ENCODE measurements at places on chromosomes 1 and 21. TPM values are rescaled to one million over a fixed set of nuclear protein-coding genes. Genes with fewer than 3 reads are reported as not detected.
A peak's percentile ranks its signal among the peaks of the same experiment; 100 is the strongest.

DNA sequence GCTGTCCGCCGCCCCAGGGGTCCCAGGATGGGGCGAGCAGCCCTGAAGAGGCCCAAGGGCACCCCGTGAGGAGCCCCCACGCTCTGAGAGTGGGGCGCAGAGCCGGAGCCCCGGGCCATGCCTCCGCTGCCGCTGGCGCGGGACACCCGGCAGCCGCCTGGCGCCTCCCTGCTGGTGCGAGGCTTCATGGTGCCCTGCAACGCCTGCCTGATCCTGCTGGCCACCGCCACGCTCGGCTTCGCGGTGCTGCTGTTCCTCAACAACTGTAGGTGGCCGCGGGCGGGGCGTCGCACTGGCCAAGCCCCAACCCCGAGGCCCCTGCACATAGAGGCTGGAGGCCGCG is 14.5 kb downstream of the AGRN start:
- no peak for DNase-seq

- DNase-seq, result peak; percentile 46
These were observed 101.9 kb downstream of the PRRX1 start for GRCh38 chr1:170765712-170766330.

DNA sequence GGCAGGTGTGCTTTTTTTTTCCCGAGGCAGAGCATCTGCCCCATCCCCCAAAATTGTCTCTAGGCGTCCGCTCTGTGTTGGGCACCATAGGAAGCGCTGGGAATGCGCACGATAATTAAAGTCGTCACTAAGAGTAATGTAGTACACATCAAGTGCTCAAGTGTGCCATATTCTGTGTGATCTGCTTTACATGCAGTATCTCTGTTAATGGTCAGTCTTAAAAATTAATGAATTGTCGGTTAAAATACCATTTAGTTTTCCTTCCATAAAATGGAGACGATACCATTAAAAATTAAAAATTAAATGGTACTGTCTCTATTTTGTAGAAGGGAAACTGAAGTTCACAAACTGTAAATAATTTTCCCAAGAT is 544 bp upstream of the CCT8 start:
- DNase-seq, result no peak

- no peak for DNase-seq
These were observed 11.7 kb upstream of the NR5A2 start for GRCh38 chr1:200015811-200016210.

- DNase-seq, result no peak
These were observed 34.7 kb downstream of the EPRS1 start for GRCh38 chr1:220011620-220012019.

The NHLH1 gene
- not detected for total RNA-seq

The DFFA gene
- total RNA-seq, result 46.7 TPM

The SLC25A34 gene
- total RNA-seq, result 2.6 TPM

The TRIM45 gene
- 3.1 TPM for total RNA-seq

The LMX1A gene
- not detected for total RNA-seq

The TAL1 gene
- not detected for total RNA-seq

All from PC-3 (cell line).